ENCODE measurements at places on chromosomes 2 and 18.
A peak's percentile ranks its signal among the peaks of the same experiment; 100 is the strongest.

DNA sequence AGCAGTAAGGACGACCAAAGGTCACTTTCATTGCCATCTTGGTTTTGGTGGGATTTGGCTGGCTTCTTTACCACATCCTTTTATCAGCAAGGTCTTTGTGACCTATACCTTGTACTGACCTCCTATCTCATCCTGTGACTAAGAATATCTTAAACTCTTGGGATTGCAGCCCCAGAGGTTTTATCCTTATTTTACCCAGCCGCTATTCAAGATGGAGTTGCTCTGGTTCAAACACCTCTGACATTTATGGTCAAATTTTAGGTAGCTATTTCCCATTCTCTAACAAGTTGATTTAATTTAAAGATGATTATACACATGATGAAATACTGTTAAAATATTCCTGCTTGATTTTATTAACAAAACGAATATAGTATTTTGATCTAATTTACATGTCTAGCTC is 326.1 kb downstream of the ARHGAP15 start:
- DNase-seq = no peak

- no peak for DNase-seq
Measured at GRCh38 chr2:114113518-114113917, 223.6 kb downstream of the ACTR3 start.

- no peak for DNase-seq
Measured at GRCh38 chr18:57759650-57760049, 43.5 kb downstream of the ATP8B1 start.

DNA sequence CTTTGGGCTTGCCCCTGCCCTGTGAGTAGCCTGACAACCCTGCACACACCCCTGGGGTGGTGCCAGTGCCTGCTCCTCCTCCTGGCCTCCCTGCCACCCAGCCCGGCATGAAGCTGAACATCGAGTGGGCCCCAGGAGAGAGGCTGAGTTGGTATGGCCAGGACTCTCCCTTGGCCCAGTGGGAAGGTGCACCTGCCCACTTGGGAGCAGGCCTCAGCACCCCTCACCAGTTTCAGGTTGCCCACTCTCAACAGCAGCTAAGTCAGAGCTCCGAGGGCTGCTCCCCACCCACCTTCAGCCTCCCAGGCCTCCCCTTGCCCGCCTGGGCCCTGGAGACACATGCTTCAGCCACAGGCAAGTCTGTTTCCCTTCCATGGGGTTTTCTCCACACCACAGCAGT is 203.1 kb downstream of the KLHL29 start:
- DNase-seq = no peak

DNA sequence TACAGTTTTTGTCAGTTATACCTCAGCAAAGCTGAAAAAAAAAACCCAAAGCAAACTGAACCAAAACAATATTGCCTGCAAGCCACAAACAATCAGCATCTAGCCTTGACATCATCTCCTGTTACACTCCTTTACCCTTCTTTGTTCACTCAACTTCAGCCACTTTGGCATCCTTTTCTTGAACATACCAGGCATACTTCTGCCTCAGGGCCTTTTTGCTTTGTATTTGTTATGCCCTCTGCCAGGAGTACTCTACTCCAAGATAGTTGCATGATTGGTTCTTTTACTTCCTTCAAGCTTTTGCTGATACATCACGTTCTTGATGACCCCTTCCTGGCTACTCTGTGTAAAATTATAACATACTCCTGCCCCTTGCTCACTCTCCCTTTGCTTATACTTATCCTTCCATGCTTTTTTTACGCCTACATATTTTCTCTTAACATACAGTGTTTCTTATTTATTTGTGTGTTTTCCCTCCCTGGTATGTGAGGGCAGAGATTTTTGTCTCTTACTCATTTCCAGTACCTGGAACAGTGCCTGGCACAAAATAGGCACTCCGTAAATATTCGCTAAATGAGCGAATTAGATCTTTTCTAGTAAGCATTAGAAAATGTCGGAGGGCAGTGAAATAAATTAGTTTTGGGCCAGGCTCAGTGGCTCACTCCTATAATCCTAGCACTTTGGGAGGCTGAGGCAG is 12.7 kb downstream of the ABI2 start:
- DNase-seq = no peak

DNA sequence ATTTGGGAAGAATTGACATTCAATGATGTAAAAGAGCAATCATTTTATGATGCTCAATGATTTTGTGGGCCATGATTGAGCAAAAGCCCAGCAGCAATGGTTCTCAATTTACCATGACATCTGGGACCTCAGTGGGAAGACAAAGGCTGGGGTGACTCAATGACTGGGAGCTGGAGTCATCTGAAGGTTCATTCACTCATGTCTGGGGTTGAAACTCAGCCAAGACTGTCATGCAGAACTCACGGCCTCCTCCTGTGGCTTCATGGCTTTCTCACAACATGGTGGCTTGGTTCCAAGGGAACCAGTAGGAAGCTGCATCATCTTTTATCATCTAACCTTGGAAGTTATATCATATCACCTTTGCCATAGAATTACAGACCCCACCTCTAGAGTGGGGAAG is 45.1 kb upstream of the CD226 start:
- no peak for DNase-seq

- no peak for DNase-seq
Measured at GRCh38 chr2:20485612-20486388, 38.9 kb downstream of the RHOB start.

DNA sequence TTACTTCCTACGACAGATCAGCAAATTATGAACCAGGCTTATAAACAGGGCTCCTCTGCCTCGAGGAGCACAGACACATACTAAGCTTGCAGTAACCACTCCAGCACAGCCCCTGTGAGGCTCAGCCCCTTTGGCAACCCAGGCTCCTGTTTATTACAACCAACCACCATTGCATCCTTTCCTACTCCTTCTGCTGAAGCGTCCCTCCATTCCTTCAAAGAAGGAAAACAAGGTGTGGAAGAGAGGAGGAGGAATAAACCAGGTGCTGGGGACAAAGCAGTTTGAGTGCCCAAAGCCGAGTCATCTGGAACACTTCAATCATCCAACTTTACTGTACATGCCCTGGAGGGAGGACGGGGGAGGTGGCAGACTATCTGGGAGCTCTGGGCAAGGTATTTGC is 87.2 kb upstream of the MGAT4A start:
- DNase-seq = no peak

GRCh38 chr2:145404690-145405089 is 884.8 kb upstream of the ZEB2 start:
- DNase-seq = no peak

GRCh38 chr2:84963692-84964405 is 7.1 kb upstream of the KCMF1 start:
- DNase-seq = no peak

DNA sequence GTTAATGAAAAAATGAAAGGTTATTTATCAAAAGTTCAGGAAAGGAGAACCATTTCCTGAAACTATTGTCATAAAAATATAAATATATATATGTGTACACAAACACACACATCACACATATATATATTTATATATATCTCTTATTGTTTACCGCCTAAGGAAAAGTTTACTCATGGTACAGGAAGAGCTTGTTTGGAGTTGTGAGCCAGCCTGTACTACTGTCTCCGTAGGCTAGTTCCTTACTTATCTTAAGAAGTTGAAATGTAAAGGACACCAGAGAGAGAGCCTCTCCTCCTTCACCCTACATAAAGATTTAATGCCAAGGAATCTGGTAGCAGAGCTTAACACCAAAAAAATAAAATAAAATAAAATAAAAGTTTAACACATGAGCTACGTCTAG is 19.6 kb downstream of the DSC1 start:
- no peak for DNase-seq

- no peak for DNase-seq
Measured at GRCh38 chr2:8021921-8022320, 659.9 kb upstream of the ID2 start.

GRCh38 chr18:6434987-6435709 is 20.4 kb upstream of the L3MBTL4 start:
- DNase-seq = no peak

- DNase-seq = no peak
Measured at GRCh38 chr2:180924063-180924462, 56.3 kb upstream of the UBE2E3 start.

GRCh38 chr2:112343827-112344585 is 68.6 kb downstream of the ZC3H6 start:
- no peak for DNase-seq

GRCh38 chr2:221517146-221517695 is 54.9 kb downstream of the EPHA4 start:
- DNase-seq = no peak

DNA sequence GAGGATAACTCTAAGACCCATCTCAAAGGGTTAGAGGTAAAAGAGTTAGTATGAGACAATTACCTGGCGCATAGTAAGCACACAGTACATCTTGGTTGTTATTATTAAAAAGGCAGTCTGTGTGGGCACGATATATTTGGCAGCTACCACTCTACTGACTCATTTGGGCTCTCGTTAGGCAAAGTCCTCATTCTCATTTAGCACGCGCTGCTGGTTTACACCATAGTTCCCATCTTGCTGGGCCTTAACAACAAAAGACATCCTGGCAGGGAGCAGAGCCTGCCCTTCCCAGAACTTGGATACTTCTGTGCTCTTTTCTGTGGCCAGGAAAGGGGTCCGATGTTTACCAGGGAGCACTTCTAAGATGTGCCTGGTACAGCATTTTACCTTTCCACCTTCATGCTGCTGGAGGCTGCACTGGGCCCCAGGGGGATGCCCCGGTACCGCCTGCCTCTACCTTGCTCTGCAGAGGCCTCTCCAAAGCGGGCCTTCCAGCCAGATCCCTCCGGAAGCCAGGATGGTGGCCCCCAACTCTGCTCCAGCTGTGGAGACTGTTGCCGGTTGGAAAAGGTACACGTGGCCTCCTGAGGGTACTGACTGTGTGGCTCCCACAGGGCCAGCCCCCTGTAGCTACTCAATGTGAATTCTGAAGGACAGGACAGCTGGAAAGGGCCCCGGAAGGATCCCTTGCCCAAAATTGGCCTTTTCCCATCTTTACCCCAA is 15.0 kb downstream of the GLI2 start:
- no peak for DNase-seq

- no peak for DNase-seq
Measured at GRCh38 chr18:3845161-3845560, 395.2 kb downstream of the TGIF1 start.

DNA sequence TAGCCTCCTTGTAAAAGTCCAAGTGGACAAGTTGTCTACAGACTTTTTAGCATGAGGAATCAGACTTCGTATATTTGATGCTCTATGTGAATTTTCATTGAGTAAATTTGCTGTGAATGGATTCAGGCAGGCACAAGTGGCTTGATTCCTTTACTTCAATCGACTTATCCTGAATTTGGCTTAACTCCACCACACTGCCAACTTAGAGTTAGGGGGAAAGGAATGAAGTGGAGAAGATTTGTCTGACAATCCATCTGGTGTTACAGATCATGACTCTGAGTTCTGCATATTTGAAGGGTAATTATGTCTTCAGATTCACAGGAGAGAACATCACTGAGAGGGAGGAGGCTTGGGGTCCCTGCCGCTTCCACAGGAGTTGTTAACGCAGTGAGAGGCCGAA is 829.3 kb downstream of the DCC start:
- no peak for DNase-seq

- DNase-seq = no peak
Measured at GRCh38 chr2:19712850-19713249, 188.9 kb downstream of the TTC32 start.

- DNase-seq = no peak
Measured at GRCh38 chr2:66534461-66534860, 99.5 kb downstream of the MEIS1 start.

- no peak for DNase-seq
Measured at GRCh38 chr2:17296686-17297085, 221.6 kb downstream of the RAD51AP2 start.

DNA sequence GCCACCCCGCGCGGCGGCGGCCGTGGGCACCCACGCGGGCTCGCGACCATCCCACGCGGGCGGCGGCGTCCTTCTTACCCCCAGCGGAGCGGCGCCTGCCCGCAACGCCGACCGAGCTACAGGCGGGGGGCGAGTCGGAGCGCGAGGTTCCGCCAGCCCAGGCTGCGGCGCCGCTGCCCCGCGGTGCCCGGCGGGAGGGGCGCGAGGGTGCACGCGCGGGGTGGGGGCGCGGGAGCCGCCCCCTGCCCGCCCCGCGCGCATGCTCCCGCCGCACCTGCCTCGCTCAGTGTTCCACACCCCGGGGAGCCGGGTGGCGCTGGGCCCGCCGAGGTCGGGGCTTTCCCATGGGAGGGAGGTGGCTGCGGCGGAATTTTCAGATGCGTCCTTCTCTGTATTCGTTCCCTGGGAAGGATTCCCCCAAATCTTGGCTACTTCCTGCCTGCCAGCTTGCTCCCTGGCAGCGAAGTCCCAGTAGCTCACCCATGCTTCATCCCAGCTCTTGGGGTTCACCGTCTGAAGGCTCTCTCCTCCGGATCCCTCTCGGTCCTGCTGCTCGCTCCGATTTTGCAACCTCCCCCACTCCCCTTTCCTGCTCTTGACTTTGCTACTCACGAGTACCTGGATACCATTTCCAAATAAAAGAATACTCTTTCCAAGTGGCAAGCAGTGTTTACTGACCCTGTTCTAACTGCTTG is at the start of gene L3MBTL4:
Gene L3MBTL4 (minus strand): TSS at position 189 of the 695 bp plus-strand sequence. CDS start 103,286 bp downstream, outside the sequence.
- DNase-seq = no peak

- no peak for DNase-seq
Measured at GRCh38 chr2:205543262-205543843, 138.9 kb upstream of the NRP2 start.

DNA sequence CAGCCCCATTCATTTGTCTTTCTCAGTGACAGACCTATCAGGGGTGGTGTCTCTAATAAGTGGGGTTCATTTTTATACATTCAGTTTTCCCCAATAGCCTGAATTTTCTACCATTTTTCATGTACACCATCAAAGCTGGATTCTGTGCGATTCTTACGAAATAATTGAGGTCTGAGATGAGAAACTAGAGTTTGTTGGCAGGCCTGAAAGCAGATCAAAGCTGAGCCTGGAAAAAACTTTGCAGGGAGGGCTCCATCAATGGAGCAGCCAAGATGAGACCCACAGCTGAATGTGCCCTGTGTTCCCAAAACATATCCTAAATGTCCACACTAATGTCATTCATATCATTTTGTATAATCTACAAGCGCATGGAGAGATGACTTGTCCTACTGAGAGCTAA is 4.5 kb upstream of the TMEM200C start:
- no peak for DNase-seq

- DNase-seq = no peak
Measured at GRCh38 chr18:44320619-44321460, 359.8 kb upstream of the SETBP1 start.

- no peak for DNase-seq
Measured at GRCh38 chr2:200330351-200331060, 24.0 kb downstream of the SPATS2L start.

GRCh38 chr2:190996338-190996946 is 17.5 kb downstream of the STAT1 start:
- DNase-seq = no peak

- no peak for DNase-seq
Measured at GRCh38 chr2:144679942-144680341, 160.0 kb upstream of the ZEB2 start.

- peak; percentile 59 for DNase-seq
Measured at GRCh38 chr2:98761267-98761781, 30.4 kb upstream of the MGAT4A start.
